ENCODE measurements at places on chromosomes 7 and 10. TPM values are rescaled to one million over a fixed set of nuclear protein-coding genes. Genes with fewer than 3 reads are reported as not detected.
A peak's percentile ranks its signal among the peaks of the same experiment; 100 is the strongest.

The BAG3 gene
- total RNA-seq: 12.7 TPM

The STK31 gene
- under 0.01 TPM for total RNA-seq

The UTF1 gene
- total RNA-seq: not detected

The ADAM8 gene
- 1.2 TPM for total RNA-seq

The RNF32 gene
- total RNA-seq: under 0.01 TPM

GRCh38 chr10:11608159-11609013, 3.1 kb downstream of the USP6NL start:
- DNase-seq: no peak

DNA sequence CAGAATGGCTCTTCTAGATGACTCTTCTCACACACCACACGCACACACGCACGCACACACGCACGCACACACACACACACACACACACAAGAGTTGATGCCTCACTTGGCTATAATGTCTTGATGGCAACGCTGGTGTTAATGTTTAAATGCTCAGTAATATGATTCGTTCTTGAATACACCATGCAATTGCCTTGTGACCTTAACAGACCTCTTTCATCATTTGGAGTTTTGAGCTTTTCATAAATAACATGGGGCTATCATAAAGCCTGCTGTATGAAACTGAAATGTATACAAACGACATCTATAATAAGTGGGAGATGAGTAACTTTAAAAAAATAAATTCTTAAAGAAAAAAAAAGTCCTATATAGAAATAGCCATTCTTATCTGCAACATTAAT, 8.2 kb downstream of the JCAD start:
- no peak for DNase-seq

DNA sequence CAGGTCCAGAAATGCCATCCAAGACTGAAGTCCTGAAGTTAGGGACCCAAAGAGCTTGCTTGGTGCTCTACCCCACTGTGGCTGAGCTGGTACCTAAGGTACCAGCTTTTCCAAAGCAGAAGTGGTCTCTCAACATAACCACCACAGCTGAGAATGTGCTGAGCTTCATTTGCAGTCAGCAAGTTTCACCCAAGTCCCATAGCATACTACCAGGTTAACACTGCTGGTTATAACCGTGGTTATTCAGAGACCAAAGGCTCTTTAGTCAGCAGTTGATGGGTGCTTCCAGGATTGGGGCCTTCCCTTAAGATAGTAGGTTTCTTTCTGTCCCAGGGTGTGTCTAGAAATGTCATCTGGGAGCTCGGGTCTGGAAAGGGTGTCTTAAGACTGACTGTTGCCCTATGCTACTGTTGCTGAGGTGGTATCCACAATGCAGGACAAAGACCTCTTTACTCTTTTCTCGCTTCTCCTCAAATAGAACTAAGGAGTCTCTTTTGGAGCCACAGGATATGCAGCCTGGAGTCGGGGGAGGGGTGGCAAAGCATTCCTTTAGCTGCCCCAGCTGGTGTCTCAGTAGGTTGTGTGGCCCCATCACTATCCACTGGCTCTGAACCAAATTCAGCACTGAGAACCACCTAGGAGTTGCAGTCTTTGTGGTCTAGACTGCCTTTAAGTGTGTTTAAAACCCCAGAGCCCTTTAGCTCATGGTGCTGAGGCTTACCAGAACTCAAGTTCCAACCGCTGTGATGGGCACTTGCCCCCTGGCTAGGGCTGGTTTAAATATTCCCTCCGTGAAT, 354.9 kb upstream of the SEMA3C start:
- DNase-seq: no peak

GRCh38 chr7:52639981-52640380, 395.5 kb upstream of the POM121L12 start:
- DNase-seq: no peak

- DNase-seq: no peak
Measured at GRCh38 chr10:48879451-48879850, 60.2 kb downstream of the LRRC18 start.

GRCh38 chr7:157670490-157671357, 333.9 kb downstream of the DNAJB6 start:
- no peak for DNase-seq

- no peak for DNase-seq
Measured at GRCh38 chr10:514137-514671, 175.3 kb downstream of the DIP2C start.

GRCh38 chr7:157076466-157076865, 62.3 kb upstream of the UBE3C start:
- DNase-seq: no peak

GRCh38 chr7:158140538-158141220, 446.9 kb downstream of the PTPRN2 start:
- DNase-seq: peak; percentile 80

GRCh38 chr10:14536241-14537213, 205.8 kb upstream of the FRMD4A start:
- peak; percentile 41 for DNase-seq

GRCh38 chr10:124824507-124824906, 22.9 kb downstream of the ABRAXAS2 start:
- DNase-seq: no peak

DNA sequence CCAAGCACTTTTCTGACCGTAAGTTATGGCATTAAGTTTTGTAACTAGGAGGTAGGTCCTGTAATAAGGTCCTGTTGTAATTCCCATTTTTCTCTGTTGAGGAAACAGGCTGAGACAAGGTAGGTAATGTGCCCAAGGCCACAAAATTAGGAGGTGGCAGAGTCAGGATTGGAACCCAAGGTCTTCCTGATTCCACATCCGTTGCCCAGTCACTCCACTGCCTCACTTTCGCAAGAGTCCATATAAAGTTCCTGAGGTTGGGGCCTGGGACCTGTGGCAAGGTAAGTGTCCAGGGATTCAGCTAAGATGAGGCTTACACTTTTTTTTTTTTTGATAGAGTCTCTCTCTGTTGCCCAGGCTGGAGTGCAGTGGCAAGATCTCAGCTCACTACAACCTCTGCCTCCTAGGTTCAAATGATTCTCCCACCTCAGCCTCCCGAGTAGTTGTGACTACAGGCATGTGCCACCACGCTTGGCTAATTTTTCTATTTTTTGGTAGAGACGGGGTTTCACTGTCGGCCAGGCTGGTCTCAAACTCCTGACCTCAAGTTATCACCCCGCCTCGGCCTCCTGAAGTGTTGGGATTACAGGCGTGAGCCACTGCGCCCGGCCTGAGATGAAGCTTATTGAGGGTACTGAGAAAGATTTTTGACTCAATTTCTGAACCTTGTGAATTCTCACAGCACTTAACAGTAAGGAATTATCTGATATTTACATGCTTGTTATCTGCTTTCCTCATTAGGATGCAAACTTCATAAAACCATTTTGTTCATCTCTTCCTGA, 20.3 kb upstream of the GNA12 start:
- no peak for DNase-seq

Data from osteoblast (primary cell).